Aorta (tissue), 5 donors: ENCODE measurements at places on chromosomes 3 and 15.

DNA sequence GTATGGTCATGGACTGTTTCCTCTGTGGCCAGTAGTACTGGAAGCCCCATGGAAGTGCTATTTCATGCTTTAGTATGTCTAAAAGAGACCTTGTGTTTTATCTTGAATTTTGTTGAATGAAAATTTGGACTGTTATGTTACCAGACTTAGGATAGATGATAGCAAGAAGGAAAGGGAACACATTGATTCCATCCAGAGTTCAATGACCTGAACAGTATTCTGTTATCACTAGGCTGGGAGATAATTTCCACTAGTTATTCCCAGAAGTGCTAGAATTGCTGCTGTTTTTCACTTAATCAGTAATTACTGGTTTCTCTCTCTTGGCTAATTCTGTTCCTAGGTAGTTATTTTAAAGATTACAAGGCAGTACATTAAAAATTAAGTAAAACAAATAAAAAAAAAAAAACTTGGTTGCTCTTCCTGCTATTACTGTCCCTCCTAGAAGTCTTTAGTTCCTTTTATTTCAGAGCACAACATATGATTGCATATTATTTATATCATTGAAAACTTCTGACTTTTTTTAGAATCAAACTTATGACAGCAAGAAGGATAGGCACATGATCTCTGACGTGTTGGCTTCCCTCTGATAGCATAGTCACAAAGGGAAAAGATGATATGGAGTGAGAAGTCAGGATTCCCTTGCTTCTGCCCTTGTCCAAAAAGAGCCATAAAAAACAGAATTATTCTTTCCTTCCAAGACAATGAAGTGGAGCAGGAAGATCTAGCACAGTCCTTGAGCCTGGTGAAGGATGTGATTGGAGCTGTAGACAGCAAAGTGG, 72.2 kb downstream of the KLHL25 start:
- no peak for DNase-seq
- H3K4me3 ChIP-seq: no peak overlapping the region

- H3K27ac ChIP-seq: no peak overlapping the region
- no peak for DNase-seq
These were observed 188.7 kb upstream of the TBC1D5 start for GRCh38 chr3:17931131-17931530.

GRCh38 chr3:145118303-145118702, 1042.7 kb downstream of the PLOD2 start:
- DNase-seq: no peak
- H3K27ac ChIP-seq: no peak overlapping the region
- no peaks in the 10 kb centered on the region for H3K4me1 ChIP-seq
- H3K27me3 ChIP-seq: no peaks in the 10 kb centered on the region

DNA sequence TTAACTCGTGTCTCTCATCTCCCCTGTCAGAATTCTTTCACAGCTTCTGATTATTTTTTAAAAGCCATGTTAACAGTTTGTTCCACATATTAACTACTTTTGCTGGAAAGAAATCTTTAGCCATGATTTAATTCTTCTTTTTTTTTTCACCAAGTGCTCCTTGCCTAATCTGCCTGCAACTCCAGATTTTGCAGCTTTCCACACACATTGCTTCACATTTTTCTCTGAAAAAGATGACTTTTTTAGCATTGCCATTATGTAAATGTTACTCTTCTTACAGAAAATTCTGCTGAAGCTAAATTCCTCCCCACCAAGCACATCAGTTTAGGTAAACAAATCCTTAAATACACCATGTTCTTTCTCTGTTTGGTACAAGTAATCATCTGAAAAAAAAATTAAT, 23.4 kb upstream of the PPARG start:
- no peak overlapping the region for H3K27ac ChIP-seq
- H3K36me3 ChIP-seq: no peaks in the 10 kb centered on the region
- no peaks in the 10 kb centered on the region for H3K4me1 ChIP-seq
- no peaks in the 10 kb centered on the region for H3K27me3 ChIP-seq

DNA sequence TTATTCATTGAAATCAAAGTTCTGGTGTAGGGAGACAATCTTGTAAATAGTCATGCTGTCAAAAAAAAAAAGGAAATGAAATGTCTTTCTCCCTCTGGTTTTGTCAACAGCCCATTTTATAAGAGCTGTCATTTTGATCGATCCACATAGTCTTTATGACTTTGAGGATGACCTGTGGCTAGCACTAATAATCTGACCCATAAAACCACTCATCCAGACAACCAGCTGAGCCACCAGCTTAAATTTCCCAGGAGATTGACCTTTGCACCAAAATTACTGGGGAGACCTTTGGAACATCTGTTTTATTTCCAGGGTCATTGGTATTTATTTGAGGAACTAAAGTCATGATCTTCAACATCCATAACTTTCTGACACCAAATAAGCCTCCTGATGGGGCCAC, 98.5 kb upstream of the MME start:
- H3K4me1 ChIP-seq: no peaks in the 10 kb centered on the region
- no peaks in the 10 kb centered on the region for H3K27me3 ChIP-seq

GRCh38 chr15:101449471-101450402, 39.8 kb downstream of the PCSK6 start:
- H3K36me3 ChIP-seq: no peaks in the 10 kb centered on the region
- no peak overlapping the region for H3K27ac ChIP-seq
- DNase-seq: no peak
- H3K4me3 ChIP-seq: no peak overlapping the region
- H3K27me3 ChIP-seq: no peaks in the 10 kb centered on the region

GRCh38 chr3:18660059-18660458, 234.9 kb upstream of the SATB1 start:
- H3K4me3 ChIP-seq: no peak overlapping the region
- H3K27ac ChIP-seq: no peak overlapping the region
- no peaks in the 10 kb centered on the region for H3K4me1 ChIP-seq
- H3K36me3 ChIP-seq: no peaks in the 10 kb centered on the region
- no peaks in the 10 kb centered on the region for H3K27me3 ChIP-seq
